ENCODE measurements at places on chromosomes 3 and 15.

DNA sequence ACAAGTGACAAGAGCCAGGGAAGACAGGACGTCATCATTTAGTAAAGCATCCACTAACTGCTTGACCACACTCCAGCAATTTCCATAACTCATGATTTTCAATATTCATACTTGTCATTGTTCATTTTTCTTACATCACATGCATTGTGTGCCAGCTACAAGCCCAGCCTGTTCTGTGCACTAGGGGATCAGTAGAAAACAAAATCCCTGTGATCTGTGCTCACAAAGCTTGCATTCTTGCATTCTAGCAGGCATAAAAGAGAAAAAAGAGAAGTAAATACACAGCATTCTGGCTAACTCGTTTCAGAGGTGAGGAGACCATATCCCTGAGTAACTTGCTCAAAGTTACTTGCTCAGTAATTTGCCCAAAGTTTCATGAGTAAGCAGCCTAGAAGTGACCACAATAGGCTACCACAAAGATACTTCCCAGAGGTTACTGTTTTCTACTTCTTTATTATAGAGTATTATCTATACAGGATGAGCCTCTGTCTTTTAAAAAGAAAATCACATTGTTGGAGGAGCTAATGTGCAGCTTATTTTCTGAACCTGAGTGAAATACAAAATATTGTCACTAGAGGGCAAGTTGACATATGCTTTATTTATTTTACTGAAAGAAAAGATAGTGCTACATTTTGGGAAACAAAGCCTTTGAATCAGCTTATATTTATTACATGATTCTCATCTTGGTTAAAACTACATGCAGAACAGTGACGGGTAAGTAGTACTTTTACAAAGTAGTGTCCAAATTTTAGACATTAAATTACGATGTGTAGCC, 701.4 kb upstream of the LMCD1 start:
- no peak for DNase-seq

GRCh38 chr15:91244919-91245318, 144.9 kb downstream of the SV2B start:
- DNase-seq = no peak

GRCh38 chr3:45191924-45192417, 34.1 kb downstream of the TMEM158 start:
- no peak for DNase-seq

- DNase-seq = no peak
These were observed 23.1 kb downstream of the CCDC12 start for GRCh38 chr3:46953234-46954010.

- no peak for DNase-seq
These were observed 182.5 kb downstream of the OPA1 start for GRCh38 chr3:193775421-193776077.

DNA sequence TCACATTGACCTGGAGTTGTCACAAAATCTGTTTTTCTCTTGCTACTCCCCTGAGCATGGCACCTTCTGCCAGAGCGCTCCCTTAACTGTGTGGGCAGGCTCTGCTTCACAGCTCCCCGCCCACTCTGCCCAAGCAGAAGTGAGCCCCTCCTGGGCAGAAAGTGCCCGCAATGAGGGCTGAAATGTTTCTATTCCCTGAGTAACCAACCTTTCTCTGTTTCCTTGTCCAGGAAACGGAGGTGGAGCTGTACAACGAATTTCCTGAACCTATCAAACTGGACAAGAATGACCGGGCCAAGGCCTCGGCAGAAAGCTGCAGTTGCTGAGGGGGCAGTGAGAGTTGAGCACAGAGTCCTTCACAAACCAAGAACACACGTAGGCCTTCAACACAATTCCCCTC, 66.3 kb upstream of the ACAD9 start:
- no peak for DNase-seq

DNA sequence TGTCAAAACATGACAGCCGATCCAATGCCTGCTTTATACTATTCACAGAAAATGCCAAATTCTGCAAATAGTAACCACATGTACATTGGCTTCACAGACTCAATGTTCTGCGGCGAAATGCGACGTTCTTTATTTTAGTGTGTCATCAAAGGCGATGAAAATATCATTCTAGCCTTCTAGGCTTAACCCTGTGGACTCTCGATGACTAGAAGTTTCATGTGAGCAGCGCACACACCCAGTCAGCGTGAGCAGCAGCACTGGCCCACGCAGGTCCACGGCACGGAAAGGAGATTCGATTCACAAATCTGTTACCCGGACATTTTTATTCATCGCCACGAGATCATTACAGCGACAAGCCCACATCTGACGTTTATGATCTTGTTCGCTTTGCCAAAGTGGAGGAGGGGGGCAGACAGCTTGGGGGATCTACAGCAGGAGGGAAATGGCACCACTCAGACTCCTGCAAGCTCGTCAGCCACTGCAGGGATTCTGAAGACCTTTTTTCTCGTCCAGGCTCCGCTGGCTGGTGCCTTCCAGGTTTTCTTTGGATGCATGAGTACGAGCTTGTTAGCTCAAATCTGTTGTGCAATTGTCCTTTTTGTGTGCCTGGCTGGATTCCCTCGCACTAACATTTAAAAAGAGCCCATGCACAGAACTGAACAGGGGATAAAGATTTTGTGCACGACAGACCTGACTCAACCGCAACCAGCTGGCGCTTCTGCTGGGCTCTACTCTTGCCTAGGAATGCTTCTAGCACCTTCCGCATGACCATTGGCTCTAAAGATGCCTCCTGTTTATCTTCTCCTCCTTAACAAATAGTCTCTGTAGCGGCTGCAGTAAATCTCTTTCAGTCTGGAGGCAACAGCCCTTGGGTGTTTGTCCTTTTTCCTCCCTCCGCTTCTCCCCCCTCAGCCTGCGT, 938.4 kb downstream of the MCTP2 start:
- DNase-seq = no peak

- no peak for DNase-seq
These were observed 349.3 kb downstream of the ERC2 start for GRCh38 chr3:56118968-56119367.

DNA sequence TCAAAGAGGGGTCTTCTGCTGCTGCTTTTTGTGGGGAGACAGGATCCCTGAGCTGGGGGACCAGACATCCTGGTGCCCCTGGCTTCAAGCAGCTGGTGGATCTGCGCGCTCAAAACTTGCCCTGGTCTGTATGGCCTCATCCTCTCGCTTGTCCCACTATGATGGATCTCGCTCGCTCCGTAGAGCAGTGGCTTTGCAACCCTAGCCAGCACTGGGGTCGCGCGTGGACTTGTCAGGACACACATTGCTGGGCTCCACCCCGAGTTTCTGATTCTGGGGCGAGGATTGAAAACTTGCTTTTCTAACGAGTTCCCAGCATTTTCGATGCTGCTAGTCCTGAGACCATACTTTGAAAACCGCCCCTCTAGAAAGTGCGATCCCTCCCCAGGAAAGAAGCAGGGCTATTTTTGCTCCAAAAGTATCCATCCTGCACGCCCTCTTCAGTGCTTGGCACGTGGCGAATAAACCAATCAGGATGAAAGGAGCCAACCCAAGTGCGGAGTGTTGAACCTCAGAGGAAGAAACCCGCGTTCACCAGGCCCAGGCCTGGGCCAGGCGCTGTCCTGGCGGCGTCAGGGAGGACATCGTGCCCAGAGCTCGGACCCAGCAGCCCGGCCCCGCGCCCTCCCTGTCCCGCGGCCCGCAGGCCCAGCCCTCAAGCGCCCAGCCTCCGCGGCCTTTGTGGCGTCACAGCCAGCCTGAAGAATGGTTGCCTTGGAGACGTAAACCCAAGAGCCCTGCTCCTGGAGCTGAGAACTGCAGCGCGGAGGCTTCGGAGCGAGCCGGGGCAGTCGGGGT, at the start of gene CFAP100:
Gene CFAP100, plus strand, starts transcription at position 731 of the 798 bp plus-strand sequence. CDS start 1,092 bp downstream, outside the sequence.
- DNase-seq = no peak

- DNase-seq = no peak
These were observed 220.0 kb upstream of the CGNL1 start for GRCh38 chr15:57156210-57156884.

DNA sequence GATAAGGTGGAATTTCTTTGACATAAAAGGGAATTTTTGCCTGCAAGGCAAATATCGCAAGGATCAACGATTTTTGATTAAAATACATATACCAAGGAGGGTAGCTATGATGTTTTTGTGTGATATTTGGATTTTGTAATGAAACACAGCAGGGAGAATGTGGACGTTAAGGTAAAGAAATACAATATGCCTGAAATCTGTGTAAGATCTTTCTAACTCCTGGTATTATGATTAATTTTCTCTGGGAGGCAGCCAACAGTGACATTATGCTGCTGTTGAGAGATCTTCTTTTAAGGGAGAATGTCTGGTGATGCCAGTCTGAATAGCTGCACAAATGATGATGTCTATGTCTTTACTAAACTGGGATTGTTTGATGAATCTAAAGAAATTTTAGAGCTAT, 972.2 kb downstream of the SQOR start:
- no peak for DNase-seq

- DNase-seq = no peak
These were observed 50.3 kb downstream of the APBA2 start for GRCh38 chr15:28936081-28936480.

- DNase-seq = no peak
These were observed 399 bp upstream of the SUCLG2 start for GRCh38 chr3:67654844-67655177.

GRCh38 chr3:24264011-24264410, 230.6 kb downstream of the THRB start:
- DNase-seq = no peak

DNA sequence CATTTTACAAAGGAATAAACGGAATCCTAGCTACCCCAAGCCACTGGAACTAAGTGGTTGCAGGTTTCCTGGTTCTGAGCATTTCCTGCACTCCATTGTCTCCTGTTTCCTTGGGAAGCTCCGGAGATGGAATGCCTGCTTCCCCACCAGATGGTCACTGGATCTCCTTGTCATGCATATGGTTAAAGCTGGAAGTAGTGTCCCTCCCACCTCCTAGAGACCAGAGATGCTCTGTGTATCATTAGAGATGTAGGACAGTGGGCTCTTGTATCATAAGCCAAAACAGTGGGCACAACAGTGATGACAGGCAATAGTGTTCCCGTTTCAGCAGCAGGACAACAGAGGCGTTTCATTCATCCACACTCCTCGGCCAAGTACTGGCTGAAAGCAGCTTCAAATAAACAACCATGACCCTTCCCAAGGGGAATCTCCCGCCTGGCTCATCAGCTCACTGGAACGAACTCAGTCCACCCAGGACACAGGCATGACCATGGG, 136.2 kb upstream of the EIF1B start:
- DNase-seq = peak; percentile 38

DNA sequence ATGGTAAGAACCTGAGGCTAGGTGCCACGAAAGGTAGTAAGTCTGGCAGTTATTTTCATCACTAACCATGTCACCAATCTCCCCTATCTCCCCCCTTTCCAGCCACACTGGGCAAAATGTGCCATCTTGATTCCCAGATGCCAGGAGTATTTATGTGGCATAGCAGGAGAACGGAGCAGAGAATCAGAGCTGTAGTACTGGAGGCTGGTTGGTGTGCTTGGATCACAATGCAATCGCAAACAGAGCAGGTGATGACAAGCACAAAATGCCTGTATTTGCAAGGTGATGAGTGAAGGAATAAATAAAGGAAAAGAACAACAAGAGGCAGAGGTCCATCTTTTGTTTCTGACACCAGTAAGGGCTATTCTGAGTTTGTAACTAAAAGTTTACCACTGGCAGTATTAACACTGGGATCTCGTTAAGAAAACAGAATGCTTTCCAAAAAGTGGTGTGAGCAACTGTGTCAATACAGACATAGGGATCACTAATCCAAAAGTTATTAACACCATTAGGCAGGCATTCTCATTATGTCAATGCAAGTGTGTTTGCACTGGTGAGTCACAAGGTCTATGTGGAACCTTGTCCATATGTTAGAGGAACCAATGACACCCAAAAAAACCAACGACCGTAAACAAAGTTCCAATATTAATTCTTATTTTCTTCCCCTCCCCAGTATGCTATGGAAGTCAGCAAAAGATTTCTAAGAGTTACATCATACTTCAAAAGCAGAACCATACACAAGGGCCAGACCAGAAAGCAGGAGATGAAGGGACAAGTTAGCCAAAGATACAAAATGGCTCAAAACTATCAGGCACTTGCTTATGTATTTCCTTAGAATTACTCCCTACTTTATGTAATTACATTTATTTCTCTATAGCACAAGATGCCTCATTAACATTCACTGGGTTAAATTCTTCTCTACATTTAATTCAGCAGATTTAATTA, 556.6 kb downstream of the FOXP1 start:
- DNase-seq = no peak

GRCh38 chr3:197613199-197613598, 57.4 kb upstream of the BDH1 start:
- DNase-seq = no peak

DNA sequence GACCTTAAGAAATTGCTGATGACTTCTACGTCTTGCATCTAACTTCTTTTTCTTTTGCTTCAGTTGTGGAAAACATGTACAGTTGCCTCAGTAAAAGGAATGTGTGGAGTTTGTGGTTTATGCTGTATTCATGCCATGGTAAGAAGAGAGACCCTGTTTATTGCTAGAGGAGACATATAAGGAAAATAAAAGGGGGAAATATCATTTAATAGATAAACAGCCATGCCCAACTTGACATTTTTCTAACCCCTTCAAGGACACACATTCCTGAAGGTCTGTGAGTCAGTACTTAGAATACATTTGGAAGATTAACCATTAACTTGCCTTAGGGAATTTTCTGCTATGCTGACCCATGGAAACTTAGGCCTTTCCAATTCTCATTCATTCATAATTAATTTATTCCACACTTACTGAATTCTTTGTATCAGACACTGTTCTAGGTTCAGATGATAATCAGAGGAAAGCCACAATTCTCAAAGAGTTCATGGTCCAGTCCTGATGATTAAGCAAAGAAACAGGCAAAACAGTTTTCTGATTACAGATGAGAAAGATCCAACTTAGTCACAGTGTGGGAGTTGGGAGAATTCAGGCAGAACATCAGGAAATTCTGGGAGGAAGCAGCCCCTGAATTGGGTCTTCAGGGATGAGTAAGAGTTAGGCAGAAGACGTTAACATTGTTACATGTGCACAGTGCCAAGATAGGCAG, 329.8 kb upstream of the RASGRP1 start:
- no peak for DNase-seq

DNA sequence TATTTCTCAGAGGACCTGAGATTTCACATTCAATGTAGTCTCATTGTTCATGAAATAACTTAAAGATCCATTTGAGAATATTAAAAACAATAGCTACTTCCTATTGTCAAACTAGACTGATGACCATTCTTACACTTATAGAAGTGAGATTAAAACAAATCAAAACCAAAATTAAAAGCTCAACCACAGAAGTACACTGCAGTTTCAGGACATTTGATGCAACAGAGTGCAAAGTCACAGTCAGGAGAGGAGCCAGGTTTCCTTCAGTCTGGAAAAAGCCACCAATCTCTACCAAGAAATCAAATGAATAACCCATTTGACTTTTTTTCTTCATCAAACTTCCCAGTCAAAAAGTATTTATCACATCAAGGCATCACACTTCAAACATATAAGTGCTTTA, 5.5 kb downstream of the CCPG1 start:
- no peak for DNase-seq

Data from NCI-H524 treated with DMSO at 0.1 percent for 48 hours (cell line).